ENCODE measurements at places on chromosomes 11 and 22.

DNA sequence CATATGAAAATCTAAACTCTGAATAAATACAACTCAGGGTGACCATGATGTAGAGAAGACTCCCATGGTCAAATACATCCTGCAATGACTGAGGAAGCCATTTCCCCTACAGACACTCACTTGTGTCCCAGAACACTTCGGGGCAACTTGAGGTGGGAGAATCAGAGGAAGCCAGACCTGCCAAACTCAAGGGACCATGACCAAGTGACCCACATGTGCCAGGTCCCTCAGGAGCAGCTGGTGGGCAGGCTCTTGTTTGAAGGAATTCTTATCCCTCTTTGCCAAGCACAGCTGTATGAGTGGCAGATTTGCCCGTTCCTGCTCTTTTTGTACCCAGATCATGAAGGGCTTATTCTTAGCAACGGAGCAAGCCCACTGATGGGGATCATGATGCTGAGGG is 17.8 kb downstream of the SPATA19 start:
- DNase-seq, result no peak

- no peak for DNase-seq
Measured at GRCh38 chr22:41907436-41908401, 7.2 kb downstream of the SHISA8 start.

DNA sequence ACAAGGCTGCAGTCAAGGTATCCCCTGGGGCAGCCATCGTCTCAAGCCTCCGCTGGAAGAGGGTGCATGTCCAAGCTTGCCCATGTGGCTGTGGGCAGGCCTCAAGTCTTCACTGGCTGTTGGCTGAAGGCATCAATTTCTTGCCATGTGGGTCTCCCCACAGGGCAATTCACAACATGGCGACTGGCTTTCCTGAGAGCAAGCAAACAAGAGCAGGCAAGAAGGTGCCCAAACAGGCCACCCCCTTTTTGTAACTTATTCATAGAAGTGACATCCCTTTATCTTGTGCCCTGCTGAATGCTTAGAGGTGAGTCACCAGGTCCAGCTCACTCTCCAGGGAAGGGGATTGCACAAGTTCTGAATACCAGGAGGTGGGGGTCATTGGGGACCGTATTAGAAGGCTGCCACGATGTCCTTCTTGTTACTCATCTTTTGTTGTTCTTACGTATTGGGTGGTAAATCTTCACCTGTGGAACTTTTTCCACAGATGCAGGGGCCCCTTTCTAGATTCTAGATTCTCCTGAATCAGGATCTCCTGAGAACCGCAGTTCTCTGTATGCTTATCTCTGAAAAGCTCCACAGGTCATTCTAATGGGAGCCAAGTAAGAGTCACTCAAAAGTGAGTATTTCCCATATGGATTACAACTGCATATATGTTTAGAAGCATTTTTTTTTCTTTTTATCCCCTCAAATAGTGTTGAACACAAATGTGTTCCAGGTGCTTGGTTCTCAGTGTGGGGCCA is 44.2 kb upstream of the MICAL2 start:
- no peak for DNase-seq

DNA sequence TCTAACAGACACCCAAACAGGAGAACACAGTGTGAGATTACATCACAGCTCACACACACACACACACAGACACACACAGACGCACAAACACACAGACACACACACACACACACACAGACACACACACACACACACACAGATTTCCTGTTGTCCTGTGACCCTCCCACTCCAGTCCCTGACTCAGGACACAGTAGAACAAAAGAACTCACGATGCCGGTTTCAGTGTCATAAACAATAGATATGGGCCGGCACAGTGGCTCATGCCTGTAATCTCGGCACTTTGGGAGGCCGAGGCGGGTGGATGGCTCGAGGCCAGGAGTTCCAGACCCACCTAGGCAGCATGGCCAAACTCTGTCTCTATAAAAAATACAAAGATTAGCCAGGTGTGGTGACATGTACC is 13.8 kb upstream of the KAT5 start:
- DNase-seq, result no peak
